ENCODE measurements at places on chromosomes 1 and 21.

GRCh38 chr1:56867491-56867890, 12.9 kb downstream of the C8A start:
- DNase-seq = no peak

GRCh38 chr1:5746611-5747425, 245.4 kb downstream of the NPHP4 start:
- no peak for DNase-seq

DNA sequence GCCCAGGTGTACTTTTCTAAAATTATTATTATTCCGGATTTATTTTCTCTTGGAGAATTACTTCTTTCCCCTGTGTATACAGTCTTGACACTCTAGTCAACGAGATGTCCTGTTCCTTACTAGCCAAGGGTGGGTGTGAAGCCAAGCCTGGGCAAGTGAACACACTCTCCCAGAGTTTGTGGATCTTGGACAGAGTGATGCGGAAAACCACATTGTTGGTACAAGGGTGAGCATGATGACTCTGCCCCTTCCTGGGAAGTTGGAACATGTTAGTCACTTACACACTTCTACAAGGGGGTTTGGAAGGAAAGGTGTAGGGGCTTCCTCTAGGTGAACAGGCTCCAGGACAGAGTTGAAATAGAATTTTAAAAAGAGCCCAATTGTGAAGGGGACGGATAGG, 20.0 kb upstream of the RD3 start:
- DNase-seq = no peak

DNA sequence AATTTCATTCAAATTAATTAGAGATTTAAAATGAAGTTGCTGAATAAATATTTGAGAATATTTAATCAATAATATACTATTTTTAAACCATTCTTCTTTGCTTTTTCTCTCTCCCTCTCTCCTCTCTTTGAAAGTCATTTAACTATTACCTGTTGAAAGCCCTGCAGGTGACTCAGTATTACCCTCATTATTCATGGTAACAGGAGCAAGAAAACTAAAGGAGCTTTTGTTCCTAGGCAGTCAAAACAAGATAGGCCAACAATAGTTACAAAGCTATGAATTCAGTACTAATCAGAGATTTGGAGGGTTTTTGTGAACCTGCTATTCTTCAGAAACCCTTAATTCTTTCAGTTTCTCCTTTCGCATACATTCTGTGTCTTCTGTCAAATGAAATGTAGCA, 721.3 kb upstream of the NCAM2 start:
- DNase-seq = no peak

DNA sequence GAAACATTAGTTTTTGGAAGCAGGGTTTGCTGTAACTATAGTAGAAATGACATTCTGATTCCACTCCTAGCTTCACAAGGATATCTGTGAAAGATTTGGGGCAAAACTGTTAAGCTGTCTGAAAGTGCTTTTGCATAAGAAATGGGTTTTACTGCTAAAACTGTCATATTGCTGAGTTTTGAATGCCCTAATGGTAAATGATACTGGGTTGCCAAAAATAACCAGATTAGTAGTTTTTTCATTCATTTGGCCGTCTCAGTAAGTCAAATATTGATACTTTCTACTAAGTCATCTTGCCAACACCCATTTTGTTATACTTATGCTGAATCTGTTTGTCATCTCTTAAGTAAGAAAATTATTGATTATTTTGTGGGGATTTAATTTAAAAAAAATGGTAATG, 399 bp upstream of the PTPRC start:
- no peak for DNase-seq

- DNase-seq = no peak
Observed at GRCh38 chr1:8680664-8681650, 136.5 kb downstream of the RERE start.

- DNase-seq = no peak
Observed at GRCh38 chr1:22658385-22659163, 5.5 kb downstream of the C1QB start.

- DNase-seq = no peak
Observed at GRCh38 chr1:111911061-111911460, 78.4 kb downstream of the KCND3 start.

DNA sequence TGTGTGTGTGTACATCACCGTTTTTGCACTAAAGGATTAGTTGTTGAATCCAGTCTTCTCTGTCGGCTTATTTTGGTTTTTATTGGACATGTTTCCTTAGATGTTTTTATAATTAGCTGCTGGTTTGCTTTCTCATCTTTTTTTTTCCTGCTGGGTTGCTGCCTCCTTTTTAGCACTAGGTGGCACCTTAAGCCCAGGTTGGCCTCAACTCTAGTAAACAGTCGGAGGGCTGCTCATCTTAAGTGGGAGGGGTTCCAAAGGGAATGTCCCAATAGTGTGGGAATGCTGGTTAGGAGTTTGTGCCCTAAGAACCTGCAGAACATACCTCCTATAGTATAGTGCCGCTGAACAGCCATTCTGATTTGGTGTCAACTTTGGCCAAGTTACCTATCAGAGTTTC, 570.1 kb upstream of the CXADR start:
- DNase-seq = no peak

DNA sequence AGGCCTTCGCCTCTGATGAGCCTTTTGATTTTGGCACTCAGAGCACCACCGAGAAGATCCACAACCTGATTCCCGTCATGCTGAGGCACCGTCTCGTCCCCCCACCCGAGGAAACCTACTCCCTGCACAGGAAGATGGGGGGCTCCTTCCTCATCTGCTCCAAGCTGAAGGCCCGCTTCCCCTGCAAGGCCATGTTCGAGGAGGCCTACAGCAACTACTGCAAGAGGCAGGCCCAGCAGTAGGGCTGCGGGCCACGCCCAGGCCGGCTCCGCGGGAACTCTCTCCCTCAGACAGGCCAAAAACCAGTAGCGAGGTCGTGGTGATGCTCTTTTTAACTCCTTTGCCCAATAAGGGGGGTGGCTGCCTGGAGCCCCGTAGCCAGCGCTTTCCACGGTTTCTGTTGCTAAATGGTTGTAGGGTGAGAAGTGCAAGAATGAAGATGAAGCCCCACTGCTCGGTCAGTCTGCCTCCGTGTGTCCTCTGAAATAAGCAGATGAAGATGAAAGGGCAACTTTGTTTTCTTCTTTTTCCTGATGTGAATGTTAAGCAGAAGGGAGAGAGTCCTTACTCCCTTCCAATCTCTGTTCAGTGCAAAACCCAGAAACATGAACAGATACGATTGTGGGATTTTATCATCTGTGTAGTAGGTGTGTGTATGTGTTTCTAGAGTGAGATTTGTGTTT, 46.5 kb downstream of the COQ8A start:
- no peak for DNase-seq

- DNase-seq = no peak
Observed at GRCh38 chr1:86345042-86345441, 51.1 kb downstream of the ODF2L start.

GRCh38 chr1:6850537-6850936, 65.3 kb downstream of the CAMTA1 start:
- no peak for DNase-seq

DNA sequence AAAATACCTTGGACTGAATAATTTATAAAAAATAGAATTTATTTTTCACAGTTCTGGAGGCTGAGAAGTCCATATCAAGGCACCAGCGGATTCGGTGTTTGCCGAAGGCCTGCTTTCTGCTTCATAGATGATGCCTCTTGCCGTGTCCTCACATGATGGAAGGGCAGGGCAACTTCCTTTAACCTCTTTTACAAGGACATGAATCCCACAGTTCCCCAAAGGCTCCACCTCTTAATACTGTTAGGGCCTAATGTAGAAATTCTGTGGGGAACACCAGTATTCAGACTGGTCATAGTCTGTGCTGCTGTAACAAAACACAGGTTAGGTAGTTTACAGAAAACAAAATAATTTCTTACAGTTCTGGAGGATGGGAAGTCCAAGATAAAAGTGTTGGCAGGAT, 25.9 kb downstream of the DYRK1A start:
- no peak for DNase-seq

- no peak for DNase-seq
Observed at GRCh38 chr21:39837861-39838359, 29.3 kb upstream of the PCP4 start.

- DNase-seq = no peak
Observed at GRCh38 chr1:20141001-20141400, 1.9 kb downstream of the PLA2G2F start.

GRCh38 chr1:53061859-53062707, at the start of gene PODN:
TSS of gene PODN (plus strand) at chr1:53062213. CDS start at chr1:53069856, 7,643 bp downstream.
- DNase-seq = no peak

- no peak for DNase-seq
Observed at GRCh38 chr1:201670517-201670916, 131.6 kb downstream of the NAV1 start.

DNA sequence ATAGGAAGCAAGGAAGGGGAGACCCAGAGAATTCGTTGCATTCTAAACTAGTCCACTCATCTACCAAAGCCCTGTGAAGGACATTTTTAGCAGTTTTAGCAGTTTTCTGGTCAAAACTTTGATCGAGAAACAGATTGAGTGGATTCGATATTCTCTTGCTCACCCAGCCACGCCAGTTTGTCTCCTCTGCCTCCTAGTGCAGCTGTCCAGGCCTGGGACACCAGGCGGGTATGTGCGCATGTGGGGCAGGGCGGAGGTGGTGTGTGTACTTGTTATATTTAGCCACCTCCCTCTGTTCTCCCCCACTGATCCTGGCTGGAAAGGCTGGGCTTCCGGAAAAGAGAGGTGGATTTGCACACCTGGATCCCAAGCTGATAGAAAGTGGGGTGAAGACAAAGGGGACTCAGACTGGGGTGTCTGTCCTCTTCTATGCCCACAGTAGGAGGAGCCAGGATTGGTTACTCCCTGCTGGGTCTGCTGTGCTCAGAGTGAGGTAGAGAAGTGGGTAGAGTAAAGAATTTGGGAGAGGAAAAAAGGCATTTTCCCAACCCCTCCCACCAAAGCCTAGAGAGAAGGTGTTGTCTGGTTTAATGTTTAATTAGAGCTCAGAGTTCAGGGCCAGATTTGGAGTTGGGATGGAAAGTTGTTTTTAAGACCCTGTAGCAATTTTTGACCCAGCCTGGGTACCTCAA, 3.8 kb downstream of the LMNA start:
- no peak for DNase-seq

DNA sequence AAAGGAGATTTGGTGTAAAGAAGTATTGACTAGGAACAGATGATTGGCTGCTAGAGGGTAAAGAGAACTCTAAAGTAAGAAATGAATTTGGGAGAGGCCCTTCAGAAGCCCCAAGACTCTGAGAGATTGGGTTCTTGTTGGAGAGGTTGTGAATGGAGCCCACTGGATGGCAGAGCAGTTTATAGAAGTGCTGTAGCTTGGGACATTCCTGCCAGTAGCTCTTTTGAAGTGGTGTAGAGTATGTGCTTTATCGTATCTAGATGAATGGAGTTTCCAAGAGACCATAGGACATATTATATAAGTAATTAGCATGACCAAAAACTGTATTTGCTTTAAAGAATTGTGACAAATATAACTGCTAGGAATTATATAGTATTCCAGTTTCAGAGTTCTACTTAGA, 21.3 kb downstream of the USP25 start:
- DNase-seq = no peak

DNA sequence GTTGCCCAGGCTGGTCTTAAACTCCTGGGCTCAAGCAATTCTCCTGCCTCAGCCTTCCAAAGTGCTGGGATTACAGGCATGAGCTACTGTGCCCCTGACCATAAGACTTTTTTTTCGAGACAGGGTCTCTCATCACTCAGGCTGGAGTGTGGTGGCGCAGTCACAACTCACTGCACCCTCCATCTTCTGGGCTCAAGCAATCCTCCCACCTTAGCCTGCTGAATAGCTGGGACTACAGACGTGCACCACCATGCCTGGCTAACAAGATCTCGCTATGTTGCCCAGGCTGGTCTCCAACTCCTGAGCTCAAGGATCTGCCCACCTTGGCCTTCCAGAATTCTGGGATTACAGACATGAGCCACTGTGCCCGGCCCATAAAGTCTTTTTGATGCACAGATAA, 1.9 kb downstream of the C1orf56 start:
- no peak for DNase-seq

- no peak for DNase-seq
Observed at GRCh38 chr1:111576547-111576946, 43.0 kb upstream of the RAP1A start.

DNA sequence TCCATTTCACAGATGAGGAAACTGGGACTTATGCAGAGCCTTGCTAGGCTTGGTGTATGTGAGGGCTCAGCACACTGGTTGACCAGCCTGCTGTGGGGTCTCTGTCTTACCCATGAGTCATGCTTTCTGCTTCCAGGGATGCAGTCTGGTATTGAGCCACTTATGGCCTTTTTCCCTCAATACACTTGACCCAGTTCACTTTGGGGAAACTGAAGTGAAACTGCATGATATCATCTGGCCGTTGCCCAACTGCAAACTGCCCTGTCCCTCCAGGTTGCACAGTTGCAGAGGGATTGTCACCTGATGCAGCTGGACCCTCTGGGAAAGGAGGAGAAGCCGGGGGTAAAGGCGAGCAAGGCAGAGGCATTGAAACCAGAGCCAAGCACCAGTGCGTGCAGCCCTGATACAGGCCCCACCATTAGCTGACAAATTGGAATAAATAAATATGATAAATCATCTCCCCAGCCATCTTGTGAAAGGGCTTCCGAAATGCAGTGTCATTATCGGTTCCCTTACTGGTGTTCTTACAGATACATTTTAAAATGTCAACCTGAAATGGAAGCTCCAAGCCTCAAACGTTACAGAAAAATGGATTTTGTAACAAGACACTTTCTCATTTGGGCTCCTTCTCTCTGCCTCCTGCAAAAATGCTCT, 39.3 kb upstream of the DUSP10 start:
- no peak for DNase-seq

- no peak for DNase-seq
Observed at GRCh38 chr1:174702011-174702410, 254.2 kb downstream of the GPR52 start.

GRCh38 chr1:190373705-190374336, 103.8 kb downstream of the BRINP3 start:
- DNase-seq = no peak

GRCh38 chr1:97056386-97056785, 334.8 kb downstream of the PTBP2 start:
- no peak for DNase-seq

DNA sequence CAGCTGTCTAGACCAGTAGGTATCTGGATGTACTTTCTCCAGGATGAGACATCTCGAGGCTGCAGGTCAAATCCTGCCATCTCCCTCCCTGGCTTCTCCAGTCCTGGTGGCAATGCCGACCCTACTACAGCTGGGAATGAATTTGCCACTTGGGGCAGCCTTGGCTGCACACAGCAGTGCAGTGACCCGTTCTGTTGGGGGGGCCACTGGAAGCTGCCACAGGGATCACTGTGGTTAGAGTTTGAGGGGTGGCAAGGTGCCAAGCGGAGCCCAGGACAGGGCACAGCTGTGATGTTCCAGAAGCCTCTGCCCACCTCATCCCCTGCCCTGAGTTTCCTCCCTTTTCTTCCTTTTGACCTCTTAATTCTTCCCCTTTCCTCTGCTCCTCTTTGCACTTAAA, 17.1 kb downstream of the COL6A2 start:
- DNase-seq = no peak

- DNase-seq = no peak
Observed at GRCh38 chr1:28031173-28031572, 57.2 kb downstream of the EYA3 start.

DNA sequence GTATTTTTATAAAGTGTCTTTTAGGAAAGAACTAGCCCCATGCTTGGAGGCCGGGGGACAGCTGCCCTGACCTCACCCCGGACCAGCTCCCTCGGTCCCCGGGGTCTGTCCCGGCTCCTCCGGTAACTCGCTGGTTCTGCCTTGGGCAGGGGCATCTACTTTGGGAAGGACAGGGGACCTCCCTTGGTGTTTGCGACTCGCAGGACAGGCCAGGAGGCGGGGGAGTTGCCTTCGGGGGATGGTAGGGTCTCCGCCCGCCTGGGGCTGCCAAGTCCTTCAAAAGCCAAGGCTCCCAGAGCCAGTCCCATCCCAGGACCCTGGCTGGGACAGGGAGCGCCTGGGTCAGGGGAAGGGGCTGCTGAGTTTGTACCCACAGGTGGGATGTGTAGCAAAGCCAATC, 157.9 kb downstream of the PEX14 start:
- DNase-seq = no peak
